ENCODE measurements at places on chromosomes 3 and 15.

DNA sequence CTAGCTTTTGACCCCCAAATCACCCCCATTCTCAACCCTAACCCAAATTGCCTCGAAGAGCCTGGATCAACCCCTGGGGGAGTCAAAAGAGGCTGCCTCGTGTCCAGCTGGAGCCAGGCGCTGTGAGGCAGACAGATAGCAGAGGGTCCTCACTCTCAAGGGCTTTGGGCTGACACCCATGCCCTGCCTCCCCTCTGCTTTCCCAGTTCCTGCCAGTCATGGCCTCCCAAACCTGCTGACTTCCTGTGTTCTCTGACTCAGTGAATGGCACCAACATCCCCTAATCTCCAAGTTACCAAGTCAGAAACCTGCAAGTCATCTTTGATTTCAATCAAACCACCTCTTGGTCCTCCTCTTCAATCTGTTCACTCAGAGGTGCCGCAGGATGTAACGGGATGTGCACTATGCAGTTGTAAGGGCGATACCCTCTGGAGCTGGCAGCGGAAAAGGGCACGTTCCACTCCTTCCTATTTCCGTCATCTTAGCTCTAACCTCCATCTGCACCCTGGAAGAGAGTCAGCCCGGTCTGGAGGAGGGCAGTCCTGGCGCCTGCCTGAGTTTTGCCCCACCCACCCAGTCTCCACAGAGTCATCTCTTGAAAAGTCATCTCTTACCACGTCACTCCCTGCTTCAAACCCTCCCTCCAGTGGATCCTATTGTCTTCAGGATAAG, 52.4 kb upstream of the FAM174B start:
- peak; percentile 6 for DNase-seq

- DNase-seq = no peak
Observed at GRCh38 chr15:99485153-99485961, 80.4 kb upstream of the MEF2A start.

DNA sequence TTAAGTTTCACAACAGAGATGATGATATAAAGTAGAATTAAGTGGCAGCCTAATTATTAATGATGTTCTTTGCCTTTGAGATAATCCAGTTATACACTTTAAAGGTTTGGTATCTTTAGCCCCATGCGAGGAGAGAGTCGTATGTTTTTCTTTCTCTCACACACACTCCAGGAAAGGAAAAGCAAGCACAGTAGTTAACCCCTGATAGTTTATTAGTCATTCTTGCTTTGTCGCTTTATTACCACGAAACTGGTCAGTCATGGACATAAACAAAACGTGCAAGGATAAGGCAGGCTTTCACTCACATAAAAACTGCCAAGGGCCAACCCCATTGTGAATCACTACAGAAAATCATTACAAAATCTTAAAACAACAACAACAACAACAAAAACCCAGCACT, 866.9 kb downstream of the FHIT start:
- DNase-seq = no peak

DNA sequence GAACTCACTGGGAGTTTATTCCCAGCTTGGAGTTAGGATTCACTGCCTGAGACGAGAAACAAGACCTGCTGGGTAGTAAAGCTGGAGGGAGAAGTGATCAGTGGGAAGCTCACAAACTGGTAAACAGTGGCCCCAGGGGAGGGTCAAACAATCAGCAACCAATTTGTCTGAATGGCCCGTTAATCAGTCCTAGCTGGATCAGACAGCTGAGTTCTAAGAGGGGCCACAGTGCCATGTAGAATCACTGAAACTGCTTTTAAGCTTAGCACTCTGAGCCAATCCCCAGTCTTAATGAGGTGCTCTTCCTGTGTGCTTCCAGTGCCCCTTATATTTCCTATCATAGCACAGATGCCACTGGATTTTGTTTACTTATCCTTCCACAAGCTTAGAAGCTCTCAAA, 591.7 kb downstream of the RSL24D1 start:
- DNase-seq = no peak

DNA sequence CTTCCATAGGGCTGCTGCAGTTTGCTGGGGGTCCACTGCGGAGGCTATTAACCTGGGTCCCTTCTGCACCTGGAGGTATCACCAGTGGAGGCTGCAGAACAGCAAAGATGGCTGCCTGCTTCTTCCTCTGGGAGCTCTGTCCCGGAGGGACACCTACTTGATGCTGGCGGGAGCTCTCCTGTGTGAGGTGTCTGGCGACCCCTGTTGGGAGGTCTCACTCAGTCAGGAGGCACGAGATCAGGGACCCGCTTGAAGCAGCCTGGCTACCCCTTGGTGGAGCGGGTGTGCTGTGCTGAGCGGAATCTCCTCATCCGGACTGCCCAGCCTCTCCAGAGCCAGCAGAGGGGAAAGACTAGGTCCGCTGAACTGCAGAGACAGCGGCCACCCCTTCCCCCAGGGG, 56.0 kb upstream of the CTXND1 start:
- no peak for DNase-seq

DNA sequence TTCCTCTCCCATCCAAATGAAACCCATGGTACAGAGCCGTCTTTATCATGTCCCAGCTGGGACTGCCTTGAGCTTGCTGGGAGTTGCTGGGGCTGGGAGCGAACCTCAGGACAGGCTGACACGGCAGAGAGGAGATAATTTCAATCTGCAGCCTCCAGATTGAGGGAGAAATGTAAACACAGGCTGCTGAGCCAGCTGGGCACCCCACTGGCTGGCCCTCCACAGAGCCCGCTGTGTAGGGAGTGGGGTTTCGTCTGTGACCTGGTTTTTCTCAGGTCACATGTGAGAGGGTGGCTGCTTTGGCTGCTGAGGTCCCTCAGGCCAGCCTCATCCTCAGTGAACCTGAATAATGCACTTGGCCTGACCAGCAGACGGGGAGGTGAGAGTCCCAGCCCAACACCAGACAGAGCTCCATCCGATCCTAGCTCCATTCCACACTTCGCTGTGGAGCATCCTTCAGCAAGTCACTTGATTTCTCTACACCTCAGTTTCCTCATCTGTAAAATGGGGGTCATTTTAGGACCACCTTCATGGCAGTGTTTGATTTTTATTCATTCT, 121.6 kb upstream of the MRPS22 start:
- DNase-seq = no peak

GRCh38 chr3:354432-354831, 157.9 kb downstream of the CHL1 start:
- peak; percentile 56 for DNase-seq

- DNase-seq = no peak
Observed at GRCh38 chr3:123993818-123994217, 1.9 kb upstream of the ROPN1 start.

DNA sequence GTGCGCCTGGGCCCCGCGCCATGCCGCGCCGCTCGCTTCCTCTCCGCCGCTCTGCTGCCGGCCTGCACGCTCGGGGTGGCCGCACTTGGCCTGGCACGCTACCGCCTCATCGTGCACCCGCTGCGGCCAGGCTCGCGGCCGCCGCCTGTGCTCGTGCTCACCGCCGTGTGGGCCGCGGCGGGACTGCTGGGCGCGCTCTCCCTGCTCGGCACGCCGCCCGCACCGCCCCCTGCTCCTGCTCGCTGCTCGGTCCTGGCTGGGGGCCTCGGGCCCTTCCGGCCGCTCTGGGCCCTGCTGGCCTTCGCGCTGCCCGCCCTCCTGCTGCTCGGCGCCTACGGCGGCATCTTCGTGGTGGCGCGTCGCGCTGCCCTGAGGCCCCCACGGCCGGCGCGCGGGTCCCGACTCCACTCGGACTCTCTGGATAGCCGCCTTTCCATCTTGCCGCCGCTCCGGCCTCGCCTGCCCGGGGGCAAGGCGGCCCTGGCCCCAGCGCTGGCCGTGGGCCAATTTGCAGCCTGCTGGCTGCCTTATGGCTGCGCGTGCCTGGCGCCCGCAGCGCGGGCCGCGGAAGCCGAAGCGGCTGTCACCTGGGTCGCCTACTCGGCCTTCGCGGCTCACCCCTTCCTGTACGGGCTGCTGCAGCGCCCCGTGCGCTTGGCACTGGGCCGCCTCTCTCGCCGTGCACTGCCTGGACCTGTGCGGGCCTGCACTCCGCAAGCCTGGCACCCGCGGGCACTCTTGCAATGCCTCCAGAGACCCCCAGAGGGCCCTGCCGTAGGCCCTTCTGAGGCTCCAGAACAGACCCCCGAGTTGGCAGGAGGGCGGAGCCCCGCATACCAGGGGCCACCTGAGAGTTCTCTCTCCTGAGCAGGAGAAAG, 951 bp downstream of the GPR62 start:
- peak; percentile 28 for DNase-seq

GRCh38 chr3:10443272-10444109, 61.9 kb downstream of the ATP2B2 start:
- DNase-seq = no peak

DNA sequence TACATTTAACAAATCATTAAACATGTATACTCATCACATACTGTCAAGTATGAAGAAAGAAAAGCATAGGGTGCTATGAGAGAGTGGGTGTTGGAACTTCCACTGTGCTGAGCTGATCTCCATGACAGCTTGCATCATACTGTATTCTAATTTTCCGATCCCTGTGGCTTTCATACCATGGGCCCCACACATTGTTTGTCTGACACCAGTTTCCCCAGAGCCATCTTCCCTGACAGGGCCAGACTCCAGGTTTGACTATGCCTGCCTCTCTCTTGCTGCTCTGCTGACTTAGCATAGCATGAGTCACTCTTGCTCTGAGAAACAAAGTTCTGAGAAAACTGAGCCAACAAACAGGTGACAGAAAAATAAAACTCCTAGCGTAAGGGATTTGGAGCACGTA, 37.0 kb upstream of the CASR start:
- no peak for DNase-seq

DNA sequence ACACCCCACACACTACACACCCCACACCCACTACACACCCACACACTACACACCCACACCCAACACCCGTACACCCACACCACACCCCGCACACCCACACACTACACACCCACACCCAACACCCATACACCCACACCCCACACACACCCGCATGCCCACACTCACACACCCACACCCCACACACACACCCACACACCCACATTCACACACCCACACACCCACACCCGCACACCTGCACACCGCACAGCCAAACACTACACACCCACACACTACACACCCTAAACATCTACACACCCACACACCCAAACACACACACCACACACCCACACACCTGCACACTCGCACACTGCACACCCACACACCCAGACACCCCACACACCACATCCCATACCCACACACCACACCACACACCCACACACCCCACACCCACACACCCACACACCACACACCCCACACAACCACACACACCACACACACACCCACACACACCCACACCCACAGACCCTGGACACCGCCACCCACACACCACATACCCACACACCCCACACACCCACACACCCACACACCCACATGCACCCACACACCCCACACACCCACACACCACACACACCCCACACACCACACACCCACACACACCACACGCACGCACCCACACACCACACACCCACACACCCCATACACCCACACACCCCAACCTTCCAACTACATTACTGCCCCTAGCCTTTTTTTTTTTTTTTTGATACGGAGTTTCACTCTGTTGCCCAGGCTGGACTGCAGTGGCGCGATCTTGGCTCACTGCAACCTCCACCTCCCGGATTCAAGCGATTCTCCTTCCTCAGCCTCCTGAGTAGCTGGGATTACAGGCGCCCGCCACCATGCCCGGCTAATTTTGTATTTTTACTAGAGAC, 16.9 kb downstream of the CEP19 start:
- no peak for DNase-seq

DNA sequence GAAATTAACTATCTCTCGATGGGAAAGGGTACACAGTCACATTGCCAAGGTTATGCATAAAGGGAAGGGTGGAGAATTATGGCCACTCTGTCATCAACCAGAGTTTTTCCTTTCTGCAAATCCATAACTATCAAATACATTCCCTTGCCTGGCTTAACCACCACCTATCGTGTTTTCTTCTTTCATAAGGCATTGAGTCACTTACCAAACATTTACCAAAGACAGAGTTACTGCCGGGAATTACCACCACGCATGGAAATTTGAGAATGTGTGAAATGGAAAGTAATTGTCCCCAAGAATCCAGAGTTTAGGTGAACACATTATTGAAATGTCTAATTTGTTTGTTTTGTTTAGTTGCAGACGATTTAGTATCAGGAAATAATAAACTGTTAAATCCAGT, 134.3 kb upstream of the LRRN1 start:
- no peak for DNase-seq

GRCh38 chr15:42037656-42038055, 16.8 kb upstream of the PLA2G4E start:
- no peak for DNase-seq

GRCh38 chr15:39482459-39482858, 98.4 kb upstream of the THBS1 start:
- no peak for DNase-seq

- DNase-seq = no peak
Observed at GRCh38 chr15:51516291-51516690, 106.3 kb downstream of the DMXL2 start.

GRCh38 chr3:58176827-58177489, 33.8 kb downstream of the DNASE1L3 start:
- no peak for DNase-seq

- DNase-seq = no peak
Observed at GRCh38 chr3:130823241-130823884, 70.5 kb upstream of the ATP2C1 start.

DNA sequence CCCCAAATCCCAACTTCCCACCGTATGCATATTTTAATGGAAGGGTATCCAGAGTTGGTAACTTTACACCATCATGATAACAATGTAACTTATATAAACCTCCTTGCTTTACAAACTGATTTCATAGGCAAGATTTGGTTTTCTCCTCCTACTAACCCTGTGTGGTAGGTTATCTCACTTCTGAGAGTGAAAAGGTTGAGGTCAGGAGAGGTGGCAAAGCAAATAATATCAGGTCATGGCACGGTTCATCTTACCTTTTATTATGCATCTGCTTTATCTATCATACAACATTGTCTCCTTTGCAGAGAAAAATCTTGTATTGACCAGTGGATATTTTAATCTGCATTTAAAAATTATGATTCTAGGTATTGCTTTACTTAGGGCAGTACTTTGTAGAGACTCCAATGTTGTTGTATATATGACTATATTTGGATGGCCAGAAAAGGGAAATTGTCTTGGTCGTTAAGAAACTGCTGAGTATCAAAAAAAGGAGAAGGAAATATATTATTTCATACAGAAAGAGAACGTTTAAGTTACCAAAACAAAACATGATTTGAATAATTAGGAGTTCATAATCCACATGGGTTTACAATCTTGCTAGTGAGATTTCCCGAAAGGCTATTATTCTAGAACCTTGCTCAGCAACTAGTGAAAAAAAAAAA, 30.4 kb downstream of the NFKBIZ start:
- no peak for DNase-seq

DNA sequence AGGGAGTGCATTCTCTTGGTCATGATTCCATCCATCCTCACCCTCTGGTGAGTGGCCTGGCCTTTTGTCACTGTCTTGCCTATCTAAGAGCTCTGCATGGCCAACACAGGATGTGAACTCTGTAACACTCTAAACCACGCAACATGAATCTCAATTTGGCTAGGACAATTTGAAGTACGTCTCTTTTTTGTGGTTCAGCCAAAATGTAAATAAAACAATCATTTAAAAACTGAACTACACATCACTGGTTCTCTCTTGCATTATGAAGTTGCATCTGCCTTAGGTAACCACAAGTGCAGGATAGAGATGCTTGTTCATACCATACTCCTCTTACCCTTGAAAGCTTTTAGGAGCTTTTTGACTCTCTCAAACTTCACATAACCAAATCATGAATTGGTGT, 27.3 kb downstream of the CCR3 start:
- no peak for DNase-seq

- DNase-seq = peak; percentile 58
Observed at GRCh38 chr15:33994005-33994615, 25.8 kb downstream of the CHRM5 start.

GRCh38 chr15:66931768-66932633, 133.4 kb upstream of the SMAD3 start:
- peak; percentile 75 for DNase-seq

- no peak for DNase-seq
Observed at GRCh38 chr15:71599418-71600151, 210.8 kb upstream of the NR2E3 start.
